ENCODE measurements at places on chromosomes 6 and 20.

- no peak for DNase-seq
Measured at GRCh38 chr20:37378785-37379598, 33.1 kb downstream of the SRC start.

- DNase-seq: no peak
Measured at GRCh38 chr6:165511807-165512206, 151.2 kb downstream of the PDE10A start.

- no peak for DNase-seq
Measured at GRCh38 chr6:78614961-78615360, 252.4 kb upstream of the IRAK1BP1 start.

- DNase-seq: no peak
Measured at GRCh38 chr6:134619077-134619476, 301.2 kb upstream of the SGK1 start.

GRCh38 chr20:38136421-38137245, 28.4 kb downstream of the TGM2 start:
- DNase-seq: no peak

GRCh38 chr6:44373051-44373450, 14.5 kb upstream of the CDC5L start:
- DNase-seq: no peak

DNA sequence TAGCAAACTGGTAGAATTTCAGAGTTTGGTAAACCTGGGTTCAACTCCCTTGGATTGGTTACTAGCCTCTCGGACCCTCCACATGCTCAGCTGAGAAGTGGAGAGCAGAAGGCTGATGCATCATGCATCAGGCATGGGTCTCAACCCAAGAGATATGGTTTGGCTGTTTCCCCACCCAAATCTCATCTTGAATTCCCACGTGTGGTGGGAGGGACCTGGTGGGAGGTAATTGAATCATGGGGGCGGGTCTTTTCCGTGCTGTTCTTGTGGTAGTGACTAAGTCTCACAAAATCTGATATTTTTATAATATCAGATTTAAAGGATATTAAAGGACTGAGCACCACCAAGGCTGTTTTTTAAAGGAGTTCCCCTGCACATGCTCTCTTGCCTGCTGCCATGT, 75.1 kb downstream of the PPP1R3G start:
- DNase-seq: no peak

- DNase-seq: no peak
Measured at GRCh38 chr6:11689847-11690246, 88.8 kb downstream of the ADTRP start.

GRCh38 chr6:25329161-25329817, 50.1 kb downstream of the CARMIL1 start:
- DNase-seq: no peak

DNA sequence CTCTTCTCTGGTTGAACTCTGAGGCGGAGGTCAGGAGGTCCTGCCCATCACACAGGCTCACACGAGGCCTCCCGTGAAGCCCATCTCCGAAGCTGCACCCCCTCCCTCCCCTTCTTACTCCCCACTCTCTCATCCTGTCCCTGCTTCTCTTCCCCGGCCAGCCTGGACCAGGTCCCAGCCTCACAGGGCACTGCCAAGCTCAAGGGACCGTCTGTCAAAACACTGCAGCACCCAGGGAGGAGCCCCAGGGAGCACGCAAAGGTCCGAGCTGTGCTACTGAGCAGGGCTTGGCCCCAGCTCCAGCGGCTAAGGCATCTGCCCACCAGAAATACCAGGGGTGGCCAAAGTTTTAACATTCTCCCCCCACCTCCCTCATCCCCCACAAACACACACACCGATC, 70.0 kb downstream of the PSMG4 start:
- DNase-seq: no peak

- DNase-seq: no peak
Measured at GRCh38 chr20:61115364-61116065, 136.5 kb upstream of the CDH4 start.

DNA sequence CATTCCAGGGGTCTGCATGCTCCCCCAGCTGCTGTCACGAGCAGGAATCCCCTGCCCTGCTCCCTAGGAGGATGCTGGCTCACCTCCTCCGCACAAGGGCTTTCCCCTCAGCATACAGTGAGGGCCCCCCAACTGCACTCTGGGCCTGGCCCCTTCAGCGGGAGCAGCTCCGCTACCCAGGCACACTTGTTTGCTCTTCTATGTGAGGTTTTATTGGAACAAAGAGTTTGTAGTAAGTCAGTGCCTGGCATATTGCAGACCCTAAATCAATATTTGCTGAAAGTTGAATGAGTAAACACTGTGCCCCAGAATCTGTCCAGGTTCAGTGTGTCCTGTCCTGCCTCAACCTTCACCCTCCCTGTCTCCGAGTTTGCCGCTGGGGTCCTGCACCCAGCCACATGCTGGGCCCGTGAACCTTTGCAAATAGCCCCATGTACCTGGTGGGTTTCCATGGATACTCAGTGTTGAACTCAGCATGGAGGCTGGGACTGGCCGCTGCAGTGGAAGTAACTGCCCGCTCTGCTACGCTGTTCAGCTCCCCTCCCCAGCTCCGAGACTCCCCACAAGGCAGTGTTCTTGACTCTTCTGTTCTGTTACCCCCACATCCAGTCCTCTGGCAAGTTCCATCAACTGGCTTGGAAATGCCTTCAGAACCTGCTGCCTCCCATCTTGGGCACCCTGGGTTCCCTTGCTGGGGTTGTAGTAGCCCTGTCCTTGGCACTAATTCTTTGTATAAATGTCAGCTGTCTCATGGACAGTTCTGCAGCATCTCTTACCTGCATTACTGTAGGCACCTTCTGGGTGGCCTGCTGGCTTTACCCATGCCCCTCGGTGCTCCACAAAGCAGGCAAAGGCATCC, 15.7 kb downstream of the SLC22A1 start:
- DNase-seq: no peak

DNA sequence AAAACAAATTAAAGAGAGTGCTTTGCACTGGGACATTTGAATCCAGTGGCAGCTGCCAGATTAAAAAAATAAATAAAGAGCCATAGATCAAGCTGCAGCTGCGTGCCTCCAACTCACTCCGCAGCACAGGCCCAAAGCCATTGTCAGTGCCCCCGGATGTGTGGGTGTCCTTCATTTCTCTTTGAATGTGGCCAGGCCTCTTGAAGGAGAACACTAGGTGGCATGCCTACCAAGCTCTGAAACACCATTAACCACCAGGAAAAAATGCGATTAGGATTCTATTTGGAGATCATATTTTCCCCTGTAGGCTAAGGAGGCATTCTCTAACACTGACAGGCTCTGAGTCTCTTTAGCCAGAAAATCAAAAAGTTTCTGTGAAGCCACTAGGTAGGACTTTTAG, 549.8 kb downstream of the PRKN start:
- DNase-seq: peak; percentile 14

DNA sequence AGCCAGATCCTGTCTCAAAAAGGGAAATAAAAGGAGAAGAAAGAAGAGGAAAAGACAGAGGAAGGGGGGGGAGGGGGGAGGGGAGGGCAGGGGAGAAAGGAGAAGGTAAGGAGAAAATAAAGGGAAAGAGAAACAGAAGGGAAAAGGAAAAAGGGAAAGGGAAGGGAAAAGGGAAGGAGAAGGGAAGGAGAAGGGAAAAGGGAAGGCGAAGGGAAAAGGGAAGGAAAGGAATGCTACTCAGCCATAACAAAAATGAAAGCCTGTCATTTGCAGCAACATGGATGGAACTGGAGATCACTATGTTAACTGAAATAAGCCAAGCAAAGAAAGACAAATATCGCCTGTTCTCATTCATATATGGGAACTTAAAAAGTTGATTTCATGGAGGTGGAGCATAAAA, 22.3 kb downstream of the RBM24 start:
- no peak for DNase-seq

GRCh38 chr6:81762132-81762531, 9.7 kb upstream of the TENT5A start:
- DNase-seq: no peak

DNA sequence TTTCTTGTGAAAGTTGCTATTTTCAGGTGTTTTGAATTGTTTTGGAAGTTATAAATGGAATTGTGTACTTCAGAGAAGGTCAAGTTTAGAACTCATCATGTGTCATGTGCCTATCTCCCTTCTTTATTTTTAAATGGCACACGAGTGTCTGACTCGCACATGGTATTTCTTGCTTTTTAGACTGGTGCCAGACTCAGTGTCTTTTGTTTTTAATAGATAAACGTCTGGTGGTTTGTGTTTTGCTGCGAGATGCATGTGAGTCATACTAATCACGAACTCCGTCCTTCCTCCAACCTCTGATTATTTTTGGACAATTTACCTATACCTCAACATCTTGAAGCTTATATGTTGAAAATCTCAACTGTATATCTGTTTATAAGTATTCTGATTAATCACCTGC, 292.1 kb downstream of the CDKAL1 start:
- DNase-seq: no peak

- no peak for DNase-seq
Measured at GRCh38 chr20:32158943-32159660, 48.4 kb downstream of the PLAGL2 start.

DNA sequence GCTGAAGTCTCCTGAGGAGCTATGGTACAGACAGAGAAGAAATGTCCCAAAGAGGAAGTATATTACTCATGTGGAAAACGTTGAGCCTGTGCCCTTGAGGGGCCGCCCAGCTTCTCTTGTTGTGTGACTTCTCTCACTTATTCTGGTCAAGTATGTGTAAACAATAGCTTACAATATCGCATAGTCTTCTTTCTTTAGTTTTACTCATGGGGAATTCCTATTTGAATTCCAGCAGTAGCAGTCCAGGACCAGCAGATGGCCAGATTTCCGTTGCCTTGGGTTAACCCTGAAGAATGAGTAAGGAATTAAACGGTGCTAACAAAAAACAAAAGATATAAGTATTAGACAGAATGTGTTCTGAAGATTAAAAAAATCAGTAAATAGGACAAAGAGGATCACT, 522.0 kb upstream of the GJE1 start:
- DNase-seq: peak; percentile 8

GRCh38 chr6:1088492-1089001, 223.4 kb upstream of the FOXQ1 start:
- no peak for DNase-seq

All from HEK293T (cell line).